Tongue (tissue), 3 donors: ENCODE measurements at places on chromosomes 13 and 19.

- no peak for DNase-seq
Observed at GRCh38 chr13:58190577-58190976, 559.0 kb downstream of the PCDH17 start.

- no peak for DNase-seq
Observed at GRCh38 chr13:41032691-41033376, 13.7 kb upstream of the ELF1 start.

DNA sequence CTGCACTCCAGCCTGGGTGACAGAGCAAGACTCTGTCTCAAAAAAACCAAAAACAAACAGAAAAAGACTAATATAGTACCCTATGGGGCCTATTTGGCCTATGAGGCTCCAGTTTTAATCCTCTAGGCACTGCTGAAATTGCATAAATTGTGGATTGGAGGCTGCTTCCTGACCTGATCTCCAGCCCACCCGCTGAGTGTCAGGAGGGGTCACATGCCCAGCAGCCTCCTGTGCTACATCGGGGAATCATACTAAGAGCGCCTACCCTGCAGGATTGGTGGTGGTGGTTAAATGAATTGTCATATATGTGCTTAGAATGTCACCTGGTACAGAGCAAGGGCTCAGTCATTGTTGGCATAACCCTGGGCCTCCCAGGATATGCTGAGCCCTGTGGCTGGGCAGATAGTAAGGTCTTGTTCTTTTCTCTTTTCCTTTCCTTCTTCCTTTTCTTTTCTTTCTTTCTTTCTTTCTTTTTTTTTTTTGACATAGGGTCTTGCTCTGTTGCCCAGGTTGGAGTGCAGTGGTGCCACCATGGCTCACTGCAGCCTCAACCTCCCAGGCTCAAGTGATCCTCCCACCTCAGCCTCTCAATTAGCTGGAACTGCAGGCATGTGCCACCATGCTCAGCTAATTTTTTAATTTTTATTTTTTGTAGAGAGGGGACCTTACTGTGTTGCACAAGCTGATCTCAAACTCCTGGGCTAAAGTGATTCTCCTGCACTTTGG is 31.3 kb downstream of the LTBP4 start:
- DNase-seq: no peak

DNA sequence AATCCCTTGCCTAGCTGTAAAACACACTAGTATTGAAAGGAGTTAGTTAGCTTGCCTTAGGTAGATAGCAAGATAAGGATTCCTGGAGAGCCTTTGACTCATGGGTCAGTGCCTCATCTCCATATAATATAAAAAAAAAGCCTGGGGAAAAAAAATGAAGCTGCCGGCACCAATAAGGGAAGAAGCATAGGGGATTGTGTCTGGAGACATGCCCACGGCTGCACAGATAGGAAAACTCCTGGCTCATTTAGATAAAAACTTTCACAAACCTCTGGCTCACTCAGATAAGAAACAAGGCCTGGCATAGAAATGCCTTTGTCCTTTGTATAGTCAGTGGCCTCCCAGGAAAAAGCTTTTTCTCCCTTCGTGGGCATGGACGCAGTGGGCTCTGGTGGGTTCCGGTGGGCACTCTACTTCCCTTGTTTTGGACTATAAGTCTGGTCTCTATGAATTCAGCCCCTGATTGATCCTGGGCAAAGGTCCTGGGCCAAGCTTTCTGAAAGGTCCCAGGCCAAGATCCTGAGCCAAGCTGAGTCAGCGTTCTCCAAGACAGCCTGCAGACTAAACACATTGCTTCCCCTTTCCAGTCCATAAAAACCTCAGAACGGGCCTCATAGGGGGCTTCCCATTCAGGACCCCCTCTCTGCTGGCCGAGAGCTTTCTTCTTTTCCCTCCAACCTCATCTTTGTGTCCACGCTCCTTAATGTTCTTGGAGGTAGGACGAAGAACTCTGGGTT is 4.9 kb upstream of the OR7A17 start:
- peak; percentile 2 for DNase-seq

- peak; percentile 96 for DNase-seq
Observed at GRCh38 chr19:36973021-36973843, 57.1 kb downstream of the ZNF568 start.

DNA sequence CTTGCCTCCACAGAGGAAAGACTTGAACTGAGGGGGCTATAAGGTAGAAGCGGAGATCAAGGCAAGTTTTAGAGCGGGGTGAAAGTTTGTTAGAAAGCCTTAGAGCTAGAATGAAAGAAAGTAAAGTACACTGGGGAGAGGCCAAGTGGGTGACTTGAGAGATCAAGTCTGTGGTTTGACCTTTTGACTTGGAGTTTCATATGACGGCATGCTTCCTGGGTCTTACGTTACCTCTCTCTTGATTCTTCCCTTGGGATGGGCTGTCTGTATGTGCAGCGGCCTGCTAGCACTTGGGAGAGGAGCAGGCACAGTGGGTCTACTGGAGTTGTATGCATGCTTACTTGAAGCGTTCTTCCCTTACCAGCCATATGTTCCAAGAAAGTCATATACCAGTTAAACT is 1768.5 kb downstream of the PCDH9 start:
- DNase-seq: no peak
